ENCODE measurements at places on chromosomes 7 and 10.

- no peak for DNase-seq
Measured at GRCh38 chr10:98382691-98383101, 32.3 kb downstream of the PYROXD2 start.

DNA sequence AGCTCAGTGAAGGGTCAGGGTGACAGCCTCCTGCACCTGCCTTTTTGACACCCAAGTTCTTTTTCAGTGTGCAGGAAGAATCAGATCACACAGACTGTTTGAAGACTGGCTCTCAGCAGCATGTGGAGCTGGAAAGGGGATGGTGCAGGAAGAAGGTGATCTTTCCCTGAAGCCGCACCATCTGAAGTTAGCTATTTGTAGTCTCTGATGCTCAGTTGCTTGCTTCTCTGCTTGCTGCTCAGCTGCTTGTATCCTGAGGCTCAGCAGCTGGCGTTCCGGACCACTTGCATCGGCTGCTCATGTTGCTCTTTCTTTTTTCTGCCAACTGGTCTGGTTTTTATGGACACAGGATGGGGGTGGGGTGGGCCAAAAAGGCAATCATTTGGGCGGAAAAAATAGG lies 15.8 kb upstream of the DNMBP start:
- no peak for DNase-seq

DNA sequence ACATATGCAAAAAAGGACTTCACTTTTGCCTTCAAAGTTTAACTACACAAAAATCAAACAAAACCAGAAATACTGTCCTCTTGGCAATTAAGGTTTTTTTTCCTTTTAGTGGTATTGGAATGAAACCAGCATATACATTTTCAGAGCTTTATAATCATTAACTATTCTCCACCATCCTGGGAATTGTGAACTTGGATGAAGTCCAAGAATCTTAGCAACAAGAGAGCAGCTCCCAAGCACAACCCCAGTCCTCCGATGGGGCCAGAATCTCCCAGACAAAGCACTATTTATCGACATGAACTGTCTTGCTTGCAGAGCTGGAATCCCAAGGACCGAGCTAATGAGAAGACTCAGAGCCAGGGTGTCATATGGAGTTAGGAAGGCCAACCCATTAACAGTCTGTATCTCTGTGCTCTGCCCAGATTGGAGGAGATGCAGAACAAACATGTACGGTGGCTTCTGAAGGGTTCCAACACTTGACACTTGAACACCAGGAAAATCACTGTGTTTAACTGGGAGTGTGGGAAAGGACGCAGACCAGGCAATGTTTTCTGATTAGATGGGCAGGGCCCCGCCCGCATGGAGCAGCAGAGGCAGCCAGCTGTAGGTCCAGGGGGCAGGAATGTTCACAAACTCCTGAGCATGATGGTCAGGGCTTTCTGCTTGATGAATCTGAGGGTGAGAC lies 35.5 kb downstream of the PPP1R3C start:
- DNase-seq, result no peak

GRCh38 chr10:63021225-63021624 lies 111.9 kb upstream of the NRBF2 start:
- no peak for DNase-seq

- DNase-seq, result no peak
Measured at GRCh38 chr7:1468203-1468602, 8.9 kb upstream of the MICALL2 start.

- DNase-seq, result no peak
Measured at GRCh38 chr7:131480384-131481315, 75.8 kb downstream of the PODXL start.

DNA sequence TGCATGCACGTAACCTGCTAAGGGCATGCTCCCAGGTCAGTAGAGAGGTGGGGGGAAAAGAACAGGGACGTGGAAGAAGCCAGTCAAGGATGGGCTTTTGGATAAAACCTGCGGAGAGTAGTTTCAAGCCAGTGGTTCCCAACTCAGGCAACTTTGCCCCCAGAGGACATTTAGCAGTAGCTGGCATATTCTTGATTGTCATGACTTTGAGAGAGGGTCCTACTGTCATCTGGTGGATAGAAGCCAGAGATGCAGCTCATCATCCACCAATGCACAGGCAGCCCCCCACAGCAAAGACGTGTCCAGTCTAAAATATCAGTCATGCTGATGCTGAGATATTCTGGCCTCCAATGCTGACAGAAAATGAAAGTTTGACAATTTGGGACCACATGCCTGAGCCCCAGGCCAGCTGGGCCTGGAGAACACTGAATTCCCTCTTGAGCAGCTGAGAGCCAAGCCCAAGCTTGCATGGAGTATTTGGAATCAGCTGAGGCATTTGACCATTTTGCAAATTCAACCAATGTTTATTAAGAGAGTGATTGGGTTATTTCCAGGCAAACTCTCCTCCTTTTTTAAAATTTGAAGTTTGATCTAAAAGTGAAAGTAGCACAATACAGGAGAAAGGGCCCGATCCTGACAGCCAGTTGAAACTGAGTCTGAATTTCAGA lies 110.0 kb upstream of the C7orf33 start:
- DNase-seq, result no peak

DNA sequence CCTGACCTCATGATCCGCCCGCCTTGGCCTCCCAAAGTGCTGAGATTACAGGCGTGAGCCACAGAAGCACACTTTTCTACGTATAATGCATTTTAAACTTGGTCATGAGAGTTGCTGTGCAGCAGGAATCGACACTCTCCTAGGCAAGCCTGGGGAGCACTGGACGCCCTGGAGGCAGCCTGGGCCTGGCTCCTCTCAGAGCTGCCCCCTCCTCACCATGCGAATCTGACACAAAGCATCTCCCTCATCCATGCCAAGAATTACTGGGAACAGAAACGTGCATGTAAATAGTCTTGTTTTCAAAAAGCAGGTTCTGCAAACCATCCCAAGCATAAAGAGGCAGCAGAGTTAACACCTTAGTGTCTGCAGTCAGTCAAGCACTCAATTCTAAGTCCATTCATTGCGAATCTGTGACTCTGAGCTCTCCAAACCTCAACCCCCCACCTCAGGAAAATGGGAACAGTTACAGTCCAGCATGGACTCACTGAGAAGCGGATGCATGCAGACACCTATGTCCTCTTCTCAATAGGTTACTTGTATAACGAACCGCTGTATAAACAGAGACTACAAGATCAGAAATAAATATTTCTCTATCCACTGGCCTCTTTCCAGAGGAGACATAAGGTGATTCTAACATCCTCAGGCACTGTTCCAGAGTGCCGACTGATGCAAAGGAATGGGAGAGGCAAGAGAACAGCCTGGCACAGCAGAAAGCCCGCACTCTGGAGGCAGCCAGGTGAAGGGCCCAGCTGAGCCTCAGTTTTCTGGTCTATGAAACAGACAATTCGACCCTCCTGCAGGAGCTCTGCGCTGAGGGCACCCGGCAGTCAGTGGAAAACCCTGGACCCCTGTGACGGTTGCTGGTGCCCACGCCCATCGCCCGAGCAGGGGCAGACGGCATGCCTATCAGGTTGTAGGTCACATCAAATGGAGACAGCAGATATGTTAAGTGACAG lies 68.9 kb downstream of the MAD1L1 start:
- no peak for DNase-seq

GRCh38 chr10:62473241-62473640 lies 99.1 kb downstream of the ZNF365 start:
- DNase-seq, result no peak

DNA sequence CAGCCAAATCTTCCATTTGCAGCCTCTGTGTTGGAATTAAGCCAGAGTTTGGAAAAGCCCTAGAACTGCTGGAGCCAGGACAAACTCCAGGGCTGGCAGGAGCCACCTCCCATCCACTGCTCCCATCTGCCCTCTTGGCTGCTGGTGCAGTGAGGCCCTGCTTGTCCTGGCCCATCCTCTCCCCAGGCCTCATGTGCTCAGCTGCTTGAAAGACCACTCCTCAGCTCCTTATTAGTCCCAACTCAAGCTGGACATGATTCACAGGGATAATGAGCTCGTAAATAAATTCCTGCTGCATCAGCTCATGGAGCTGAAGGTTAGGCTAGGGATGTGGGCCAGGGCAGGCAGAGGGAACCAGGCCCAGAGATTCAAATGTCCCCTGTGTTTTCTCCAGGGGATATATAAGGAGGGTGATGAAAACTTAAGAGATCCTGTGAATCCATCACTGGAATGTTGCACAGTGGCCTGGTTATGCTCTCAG lies 282.8 kb downstream of the RPS24 start:
- no peak for DNase-seq

- no peak for DNase-seq
Measured at GRCh38 chr10:6411436-6411835, 168.6 kb downstream of the PRKCQ start.

- DNase-seq, result no peak
Measured at GRCh38 chr10:46515793-46516192, 40.7 kb downstream of the GPRIN2 start.

- DNase-seq, result no peak
Measured at GRCh38 chr10:126049759-126050700, 153.7 kb downstream of the FANK1 start.

GRCh38 chr7:155972651-155973390 lies 160.6 kb upstream of the SHH start:
- DNase-seq, result no peak

GRCh38 chr7:129298268-129298893 lies 73.6 kb downstream of the AHCYL2 start:
- DNase-seq, result peak; percentile 42

DNA sequence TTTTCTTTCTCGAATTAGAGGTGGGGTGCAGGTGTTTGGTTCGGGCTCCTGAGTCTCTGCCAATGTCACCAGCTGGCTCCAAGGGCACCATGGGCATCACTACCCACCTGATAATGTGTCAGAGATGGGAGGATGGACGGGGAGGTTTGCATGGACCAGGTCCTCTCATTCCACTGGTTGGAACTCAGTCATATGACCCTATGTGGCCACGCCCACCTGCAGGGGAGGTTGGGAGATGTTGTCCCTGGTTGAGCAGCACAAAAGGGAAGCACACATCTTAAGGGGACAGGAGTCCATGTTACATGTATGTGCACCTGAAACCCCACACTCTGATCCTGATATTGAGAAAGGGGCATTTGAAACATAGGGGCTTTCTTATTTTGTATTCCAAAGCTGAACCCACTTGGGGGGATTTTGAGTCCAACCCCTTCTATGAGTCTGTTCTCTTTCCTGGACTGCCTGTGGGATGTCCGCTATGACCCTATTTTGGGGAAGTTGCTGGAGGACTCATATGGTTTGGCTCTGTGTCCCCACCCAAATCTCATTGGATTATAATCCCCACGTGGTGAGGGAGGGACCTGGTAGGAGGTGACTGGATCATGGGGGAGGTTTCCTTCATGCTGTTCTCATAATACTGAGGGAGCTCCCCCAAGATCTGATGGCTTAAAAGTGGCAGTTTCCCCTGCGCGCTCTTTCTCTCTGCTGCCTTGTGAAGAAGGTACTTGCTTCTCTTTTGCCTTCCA lies 66.9 kb upstream of the BAIAP2L1 start:
- no peak for DNase-seq

DNA sequence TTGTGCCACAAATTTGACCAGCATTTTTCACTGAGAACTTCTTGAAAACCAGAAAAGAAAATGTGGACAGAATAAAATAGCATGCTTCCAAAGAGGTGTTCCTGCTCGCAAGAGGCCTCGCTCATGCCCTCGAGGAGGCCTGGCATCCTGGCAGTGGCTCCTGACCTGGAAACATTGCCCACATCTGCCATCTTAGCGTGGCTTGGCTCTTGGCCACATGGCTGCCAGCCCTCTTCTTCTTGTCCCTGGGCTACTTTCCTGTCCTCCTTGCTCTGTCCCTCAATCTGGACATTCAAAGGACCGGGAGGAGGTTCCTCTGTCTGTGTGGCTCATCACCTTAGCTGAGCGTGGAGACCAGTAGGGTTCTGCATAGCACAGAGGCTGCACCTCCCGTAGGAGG lies 131.6 kb upstream of the TMEM72 start:
- DNase-seq, result no peak

DNA sequence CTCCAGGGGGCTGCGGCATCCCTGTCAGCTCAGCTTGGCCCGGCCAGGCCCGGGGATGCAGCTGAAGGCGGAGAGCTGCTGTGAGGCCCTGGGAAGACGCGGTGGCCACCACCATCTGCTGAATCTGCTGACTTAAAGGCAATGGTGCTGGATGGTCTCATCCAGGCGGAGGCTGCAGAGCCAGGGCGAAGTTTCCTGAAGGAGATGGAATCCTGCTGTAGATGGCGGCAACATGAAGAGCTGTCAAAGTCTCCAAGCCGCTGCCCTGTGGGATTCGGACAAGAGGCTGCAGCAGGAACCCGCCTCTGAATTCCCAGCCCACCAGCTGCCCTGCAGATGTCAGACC lies 200.1 kb downstream of the PTPRN2 start:
- DNase-seq, result no peak

DNA sequence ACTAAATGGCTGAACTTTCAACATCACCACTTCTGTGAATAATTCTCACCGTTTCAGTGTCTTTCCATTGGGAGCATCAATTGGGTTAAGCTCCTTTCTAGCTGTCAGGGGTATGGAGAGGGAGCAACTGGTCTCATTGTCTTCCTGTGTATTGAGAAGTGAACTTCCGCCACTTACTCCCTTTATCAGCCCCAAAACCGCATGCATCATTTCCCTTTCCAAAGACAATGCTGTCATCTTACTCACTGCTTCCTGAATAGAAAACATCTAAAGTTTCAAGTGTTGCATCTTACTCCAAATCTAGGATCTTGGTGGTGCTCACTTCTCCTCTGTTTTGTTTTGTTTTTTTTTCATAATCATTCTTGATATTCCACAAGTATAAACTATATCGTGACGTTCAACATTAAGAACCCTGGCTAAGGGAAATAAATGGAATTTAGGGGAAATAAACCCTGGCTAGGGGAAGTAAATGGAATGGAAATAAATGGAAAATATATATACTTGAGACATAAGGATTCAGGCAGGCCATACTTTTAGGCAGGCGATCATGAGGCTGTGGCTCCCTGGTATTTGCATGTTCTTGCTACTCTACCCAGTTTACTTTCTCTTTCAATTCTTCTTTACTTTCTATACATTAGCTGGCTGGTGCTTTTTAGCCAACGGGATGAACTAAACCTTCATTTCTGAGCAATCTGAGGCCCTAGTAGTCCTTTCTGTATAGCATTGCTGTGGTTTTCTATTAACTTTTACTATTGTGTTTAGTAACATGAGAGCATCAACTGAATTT lies 371.9 kb downstream of the BMPER start:
- no peak for DNase-seq

GRCh38 chr10:124867304-124867703 lies 65.7 kb downstream of the ABRAXAS2 start:
- no peak for DNase-seq

- DNase-seq, result no peak
Measured at GRCh38 chr7:41193738-41194282, 509.1 kb downstream of the INHBA start.

DNA sequence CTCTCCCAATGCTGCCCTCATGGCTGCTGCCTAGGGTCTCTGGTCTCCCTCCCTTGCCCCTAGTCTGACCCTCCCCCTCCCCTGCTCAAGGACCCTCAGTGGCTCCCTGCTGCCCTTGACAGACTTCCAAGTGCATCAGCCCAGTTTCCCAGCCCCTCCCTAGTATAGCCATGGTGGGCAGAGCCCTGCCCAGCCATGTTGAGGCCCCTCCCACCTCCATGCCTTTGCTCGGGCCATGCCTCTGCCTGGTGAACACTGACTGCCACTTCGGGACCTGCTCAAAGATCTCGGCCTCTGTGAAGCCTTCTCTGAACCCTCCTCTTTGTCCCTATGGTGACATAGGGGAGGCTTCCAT lies 73.2 kb downstream of the MYL10 start:
- no peak for DNase-seq

All from HEK293T (cell line).